Hematopoietic multipotent progenitor cell (in vitro differentiated cells): ENCODE measurements at places on chromosomes 4 and X. TPM values are rescaled to one million over a fixed set of nuclear protein-coding genes. Genes with fewer than 3 reads are reported as not detected.

DNA sequence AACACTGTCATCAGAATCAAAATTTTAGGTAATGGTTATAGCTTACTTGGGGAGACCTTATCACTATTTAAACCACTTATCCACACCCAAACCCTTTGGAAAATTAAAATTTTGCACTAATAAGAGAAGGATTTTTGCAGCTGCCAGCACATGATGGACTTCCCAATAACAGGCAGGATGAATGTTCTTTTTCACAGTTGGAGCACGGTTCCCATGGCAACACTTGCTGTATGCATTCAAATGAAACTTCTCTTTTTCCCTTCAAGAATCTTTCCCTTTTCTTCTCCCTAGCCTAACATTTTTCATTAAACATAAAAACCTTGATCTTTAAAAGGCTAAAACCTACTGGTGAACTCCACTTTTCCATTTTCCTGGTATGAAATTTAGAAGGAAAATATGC is 768.2 kb downstream of the KCTD8 start:
- no peak for DNase-seq

- no peak for DNase-seq
These were observed 19.4 kb downstream of the BEND4 start for GRCh38 chr4:42133006-42133405.

The CLCN5 gene
- total RNA-seq: 2.2 TPM

GRCh38 chr4:13794819-13795565 is 167.5 kb upstream of the BOD1L1 start:
- peak; percentile 23 for DNase-seq

DNA sequence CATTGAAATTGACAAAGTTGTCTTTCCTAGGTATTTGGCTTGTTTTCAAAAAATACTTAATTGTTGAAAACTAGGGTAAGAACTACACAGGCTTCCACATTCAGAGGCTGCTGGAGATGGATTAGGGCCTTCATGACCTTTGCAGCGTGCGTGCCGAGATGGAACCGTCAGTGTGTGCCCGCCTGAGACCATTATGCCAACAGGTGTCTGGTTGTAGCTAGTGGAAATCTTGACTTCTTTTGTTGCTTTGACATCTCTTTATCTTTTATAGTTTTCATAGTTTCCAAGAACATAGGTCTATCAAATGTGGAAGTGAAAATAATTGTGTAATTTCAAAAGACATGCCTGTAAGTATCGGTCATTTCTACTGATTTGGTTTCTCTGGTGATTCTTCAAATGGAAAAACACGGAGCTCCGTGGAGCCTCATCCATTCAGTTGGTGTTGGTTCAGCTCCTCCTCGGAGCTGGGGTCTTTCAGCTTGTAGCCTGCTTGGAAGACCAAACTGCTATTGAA is 38.9 kb upstream of the CLCN4 start:
- no peak for DNase-seq

- no peak for DNase-seq
These were observed 21.9 kb downstream of the POU3F4 start for GRCh38 chrX:83529950-83530349.

- no peak for DNase-seq
These were observed at the start of gene TMEM150C for GRCh38 chr4:82561786-82562563. TMEM150C (minus strand) TSS chr4:82561988; CDS start chr4:82504657, 57,331 bp downstream.

GRCh38 chr4:98363431-98363830 is 102.2 kb downstream of the RAP1GDS1 start:
- DNase-seq: no peak

DNA sequence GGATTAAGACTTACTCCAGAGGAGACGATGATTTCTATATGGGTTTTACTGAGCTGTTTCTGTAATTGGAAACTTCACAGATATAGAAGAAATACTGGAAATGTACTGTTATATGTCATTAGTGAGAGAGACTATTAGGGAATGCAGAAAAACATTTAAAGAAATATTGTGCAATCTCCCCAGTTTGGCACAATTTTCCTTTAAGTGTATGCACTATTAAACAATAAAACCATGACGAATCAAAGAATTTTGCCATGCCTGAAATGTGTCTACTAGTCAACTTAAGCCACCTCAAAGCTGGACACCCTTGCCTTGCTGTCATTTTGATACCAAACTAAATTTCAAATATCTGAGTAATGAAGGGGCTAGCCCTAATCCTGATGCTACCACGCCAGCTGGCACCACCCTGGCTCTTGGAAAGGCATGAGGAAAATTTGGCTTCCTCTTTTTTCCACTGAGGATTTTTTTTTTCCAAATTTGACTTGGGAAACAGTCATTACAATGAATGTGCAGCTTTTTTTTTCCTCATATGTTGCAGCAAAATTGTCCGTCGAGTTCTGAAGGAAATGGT is 36.1 kb downstream of the MTTP start:
- no peak for DNase-seq

- DNase-seq: no peak
These were observed 462.6 kb downstream of the IL15 start for GRCh38 chr4:142098900-142099545.

The ABCD1 gene
- total RNA-seq: 17.2 TPM

DNA sequence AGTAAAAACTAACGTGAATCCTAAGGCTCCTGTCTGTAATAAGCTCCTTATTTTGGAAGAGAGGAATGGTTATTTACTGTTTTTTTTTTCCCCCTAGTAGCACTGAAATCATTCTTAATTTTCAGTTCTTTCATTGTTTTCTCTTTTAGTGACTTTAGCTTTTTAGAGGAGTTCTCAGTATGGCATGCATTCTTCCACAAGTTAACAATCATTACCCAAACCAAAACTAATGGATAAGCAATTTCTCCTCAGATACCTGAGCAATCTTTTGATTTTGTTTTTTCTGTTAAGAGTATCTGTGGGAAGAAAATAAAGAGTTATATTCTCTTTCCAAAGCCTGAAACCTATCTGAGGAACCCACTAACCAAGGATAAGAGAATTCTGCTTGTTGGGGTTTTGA is 16.7 kb upstream of the PPA2 start:
- DNase-seq: no peak

GRCh38 chr4:79578606-79579005 is 170.6 kb upstream of the GK2 start:
- no peak for DNase-seq

GRCh38 chrX:50158593-50158992 is 42.2 kb downstream of the AKAP4 start:
- DNase-seq: no peak

DNA sequence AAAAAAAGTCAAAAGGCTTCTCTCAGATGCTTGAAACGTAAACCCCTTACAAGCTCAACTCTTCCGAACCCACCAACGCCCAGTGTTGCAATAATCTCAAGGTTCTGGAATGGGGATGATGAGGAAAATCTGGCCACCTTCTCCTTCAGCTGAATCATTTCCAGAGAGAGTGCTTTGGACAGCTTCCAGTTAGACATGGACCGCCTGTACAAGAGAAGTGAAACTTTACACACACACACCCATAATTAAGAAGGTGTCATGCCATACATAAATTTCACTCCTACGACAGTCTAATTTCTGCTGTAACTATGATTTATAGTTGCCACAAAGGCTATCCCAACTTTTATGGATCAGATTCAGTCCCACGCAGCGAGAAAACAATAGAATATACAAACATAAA is 72.3 kb downstream of the PRKG2 start:
- DNase-seq: no peak

The SSX4 gene
- total RNA-seq: not detected

DNA sequence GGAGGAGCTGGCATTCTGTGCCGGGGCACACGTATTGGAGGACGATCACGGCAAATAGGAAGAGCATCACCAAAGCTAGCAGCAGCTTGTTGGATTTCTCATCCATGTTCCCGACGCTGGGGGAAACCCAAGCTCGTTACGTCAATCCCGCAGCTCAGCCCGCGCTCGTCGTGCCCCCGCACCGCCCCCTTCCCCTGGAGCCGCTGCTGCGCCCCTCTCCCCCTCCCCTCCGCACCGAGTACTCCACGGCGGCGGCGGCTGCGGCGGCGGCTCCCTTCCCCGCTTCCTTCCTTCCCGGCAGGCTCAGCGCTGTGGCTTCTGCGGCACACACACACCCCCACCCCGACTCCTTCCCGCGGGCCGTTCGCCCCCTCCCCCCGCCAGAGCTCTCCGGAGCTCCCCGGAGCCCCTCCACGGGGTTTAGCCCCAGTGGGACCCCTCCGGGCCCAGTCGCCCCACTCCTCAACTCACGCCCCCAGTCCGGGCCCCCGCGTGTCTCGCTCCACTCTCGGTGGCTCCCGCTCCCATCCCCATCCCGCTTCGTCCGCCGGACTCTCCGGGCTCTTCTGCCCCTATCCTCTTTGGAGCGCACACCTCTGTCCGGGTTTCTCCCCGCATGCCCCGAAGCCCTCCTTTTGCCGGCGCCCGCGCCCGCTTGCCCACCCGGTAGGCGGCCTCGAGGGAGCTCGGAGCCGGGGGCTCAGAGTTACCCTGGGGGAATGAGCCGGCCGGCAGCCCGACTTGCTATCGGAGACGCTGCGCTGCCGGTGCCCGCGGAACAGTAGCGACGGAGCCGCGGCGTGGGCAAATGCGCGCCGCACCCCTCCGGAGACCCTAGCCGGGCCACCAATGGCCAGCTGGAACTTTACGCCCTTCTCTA is 978 bp downstream of the HS6ST2 start:
- DNase-seq: no peak

GRCh38 chr4:138259271-138259670 is 17.1 kb upstream of the SLC7A11 start:
- no peak for DNase-seq

The CT83 gene
- total RNA-seq: not detected

DNA sequence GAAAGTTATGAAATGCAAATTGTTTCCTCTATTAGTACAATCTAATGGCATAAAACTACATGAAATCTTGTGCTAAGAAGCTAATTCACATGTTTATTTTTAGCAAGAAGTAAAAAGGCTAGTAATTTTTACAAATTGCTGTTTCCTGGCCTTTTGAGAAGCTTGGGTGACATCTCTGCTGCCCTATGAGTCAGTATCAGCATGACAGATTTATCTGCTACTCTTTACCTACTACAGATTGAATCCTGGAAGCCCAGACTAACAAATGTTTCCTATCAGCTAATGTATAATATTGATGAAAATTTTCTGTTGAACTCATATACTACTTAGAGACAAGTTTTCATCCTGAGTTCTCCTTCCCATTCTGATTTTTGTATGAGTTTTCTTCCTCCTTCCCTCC is 232.4 kb downstream of the DCTD start:
- no peak for DNase-seq

DNA sequence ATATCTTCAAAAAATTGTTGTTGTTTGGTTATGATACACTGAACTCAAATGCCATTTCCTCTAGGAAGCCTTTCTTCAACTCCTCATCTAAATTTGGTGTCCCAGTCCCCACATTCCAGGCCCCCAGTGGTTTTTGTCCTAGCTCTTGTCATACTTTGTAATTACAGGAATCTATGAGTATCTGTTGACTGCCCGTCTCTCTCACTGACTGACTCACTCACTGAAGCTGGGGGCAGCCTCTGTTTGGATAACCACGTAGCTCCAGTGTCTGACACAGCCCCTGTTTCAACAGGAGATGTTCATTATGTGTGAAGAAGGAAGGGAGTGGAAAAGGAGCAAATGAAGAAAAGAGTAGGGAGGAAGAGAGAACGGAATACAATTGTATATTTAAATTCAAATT is 284.1 kb upstream of the TENM3 start:
- no peak for DNase-seq

DNA sequence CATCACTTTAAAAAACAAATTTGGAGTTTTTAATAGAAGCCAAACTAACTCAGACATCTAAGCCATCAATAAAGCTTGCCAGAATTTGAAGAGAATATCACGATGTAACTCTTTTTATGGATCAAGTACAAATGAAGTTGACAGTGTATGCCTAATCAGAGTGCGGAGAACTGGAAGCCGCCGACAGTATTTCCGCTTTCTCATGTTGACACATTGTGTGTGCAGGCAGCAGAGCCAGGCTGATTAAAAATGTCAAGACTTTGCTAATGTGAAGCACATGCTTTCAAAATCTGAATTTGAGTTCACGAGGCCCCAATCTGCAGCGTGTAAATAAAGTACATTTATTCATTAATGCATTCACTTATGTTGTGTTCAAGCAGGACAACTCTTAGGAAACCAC is 161.2 kb downstream of the TENM3 start:
- no peak for DNase-seq

The LRP2BP gene
- 0.54 TPM for total RNA-seq

The NAA11 gene
- under 0.01 TPM for total RNA-seq

The HGFAC gene
- total RNA-seq: under 0.01 TPM

The PCDH11X gene
- total RNA-seq: under 0.01 TPM

DNA sequence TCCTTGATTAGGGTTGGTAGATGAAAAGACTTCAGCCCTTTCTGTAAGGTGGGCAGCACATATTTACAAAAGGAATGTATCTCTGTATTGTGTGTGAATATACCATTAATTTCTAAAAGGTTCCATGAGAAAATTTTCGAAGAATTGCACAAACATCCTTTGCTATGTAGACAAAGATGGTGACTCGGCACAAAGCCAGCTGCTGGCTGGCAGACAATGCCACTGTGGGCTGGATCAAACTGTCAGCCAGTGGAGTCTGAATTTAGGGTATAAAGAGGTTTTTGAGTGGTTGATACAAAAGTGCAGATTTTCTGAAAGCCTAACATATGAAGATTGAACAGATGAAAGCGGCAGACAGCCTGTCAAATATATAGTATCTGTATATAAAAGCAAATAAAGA is 5.6 kb upstream of the TXK start:
- no peak for DNase-seq

- peak; percentile 9 for DNase-seq
These were observed 5.2 kb downstream of the LDB2 start for GRCh38 chr4:16893141-16893651.

The HNRNPH2 gene
- total RNA-seq: 29.9 TPM

The GRPEL1 gene
- total RNA-seq: 8.1 TPM

- no peak for DNase-seq
These were observed 23.9 kb downstream of the SCD5 start for GRCh38 chr4:82774711-82775171.

- no peak for DNase-seq
These were observed 233.2 kb downstream of the PTTG2 start for GRCh38 chr4:38193236-38193863.

The EREG gene
- total RNA-seq: 165 TPM

- DNase-seq: no peak
These were observed 96.7 kb downstream of the AREG start for GRCh38 chr4:74541667-74542066.

DNA sequence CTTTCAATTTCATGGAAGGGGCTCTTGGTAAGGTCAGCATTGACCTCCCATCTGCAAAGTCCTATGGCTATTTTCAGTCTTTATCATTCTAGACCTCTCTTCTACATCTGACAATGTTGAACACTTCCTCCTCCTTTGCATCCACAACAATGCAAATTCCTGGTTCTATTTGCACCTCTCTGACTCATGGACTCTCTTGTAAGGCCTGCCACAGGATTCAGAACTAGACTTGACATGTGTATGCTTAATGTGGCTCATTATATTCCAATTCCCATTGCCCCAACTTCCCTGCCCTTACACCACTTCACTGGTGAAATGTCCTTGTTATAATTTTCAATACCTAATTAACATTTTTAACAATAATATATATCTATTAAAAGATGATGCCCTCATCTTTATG is 314.3 kb upstream of the FGF13 start:
- no peak for DNase-seq

DNA sequence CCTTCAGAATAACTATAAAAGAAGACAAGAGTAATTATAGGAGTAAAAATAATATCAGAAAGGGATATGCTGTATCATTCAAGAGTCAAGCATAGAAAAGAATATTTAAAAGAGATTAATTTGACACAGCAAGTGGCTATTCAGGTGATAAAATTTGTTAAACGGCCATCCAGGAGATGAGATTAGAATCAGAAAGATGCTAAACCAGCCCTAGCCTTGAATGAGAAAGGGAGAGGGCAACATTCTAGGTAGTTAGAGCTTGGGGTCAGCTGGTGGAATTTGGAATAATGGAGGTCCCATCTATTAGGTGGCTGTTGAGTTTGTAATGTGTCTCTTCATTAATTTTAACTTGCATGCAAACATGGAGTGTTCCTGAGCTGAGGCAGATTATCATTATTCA is 350.5 kb upstream of the PABPC4L start:
- no peak for DNase-seq
